ENCODE measurements at places on chromosomes 7 and 10. TPM values are rescaled to one million over a fixed set of nuclear protein-coding genes. Genes with fewer than 3 reads are reported as not detected.

- no peak for DNase-seq
- H3K36me3 ChIP-seq, result no peaks in the 10 kb centered on the region
These were observed 1.1 kb upstream of the GALNTL5 start for GRCh38 chr7:151954866-151955820.

DNA sequence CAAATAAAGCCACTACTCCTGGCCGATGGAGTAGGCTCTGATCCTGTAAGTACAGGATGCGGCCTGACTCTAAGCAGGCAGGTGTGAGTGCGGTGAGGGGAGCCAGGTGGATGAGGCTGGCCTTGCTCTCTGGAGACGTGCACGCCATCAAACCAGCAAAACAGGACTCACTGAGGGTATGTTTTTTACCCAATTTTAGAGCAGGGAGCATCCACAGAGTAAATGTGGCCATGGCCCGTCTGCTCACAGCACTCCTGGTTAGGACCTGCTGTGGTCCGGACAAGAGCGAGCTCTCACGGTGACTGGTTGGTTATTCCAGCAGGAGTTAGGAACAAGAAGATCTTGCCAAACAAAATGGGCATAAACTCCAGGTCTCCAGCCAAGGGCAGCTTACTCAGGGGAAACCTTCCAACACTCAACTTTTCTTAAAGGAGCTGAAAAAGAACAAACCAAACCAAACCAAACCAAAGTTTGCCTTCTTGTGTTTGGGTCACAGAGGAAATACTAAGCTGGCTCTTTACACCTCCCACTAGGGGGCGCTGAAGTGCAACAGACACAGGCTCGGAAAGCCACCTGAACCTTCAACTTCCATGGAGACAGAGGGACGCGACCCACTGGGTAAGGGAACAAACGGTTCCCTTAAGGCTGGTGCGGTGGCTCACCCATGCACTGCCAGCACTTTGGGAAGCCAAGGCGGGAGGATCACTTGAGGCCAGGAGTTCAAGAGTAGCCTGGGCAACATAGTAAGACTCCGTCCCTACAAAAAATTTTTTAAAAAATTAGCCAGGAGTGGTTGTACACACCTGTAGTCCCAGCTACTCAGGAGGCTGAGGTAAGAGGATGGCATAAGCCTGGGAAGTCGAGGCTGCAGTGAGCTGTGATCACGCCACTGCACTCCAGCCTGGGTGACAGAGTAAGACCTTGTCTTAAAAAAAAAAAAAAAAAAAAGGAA lies 122.4 kb downstream of the CLEC2L start:
- H3K36me3 ChIP-seq, result no peaks in the 10 kb centered on the region
- peaks cover 78% of the 10 kb centered on the region for H3K4me1 ChIP-seq
- no peak overlapping the region for H3K4me3 ChIP-seq
- H3K27ac ChIP-seq, result no peak overlapping the region

DNA sequence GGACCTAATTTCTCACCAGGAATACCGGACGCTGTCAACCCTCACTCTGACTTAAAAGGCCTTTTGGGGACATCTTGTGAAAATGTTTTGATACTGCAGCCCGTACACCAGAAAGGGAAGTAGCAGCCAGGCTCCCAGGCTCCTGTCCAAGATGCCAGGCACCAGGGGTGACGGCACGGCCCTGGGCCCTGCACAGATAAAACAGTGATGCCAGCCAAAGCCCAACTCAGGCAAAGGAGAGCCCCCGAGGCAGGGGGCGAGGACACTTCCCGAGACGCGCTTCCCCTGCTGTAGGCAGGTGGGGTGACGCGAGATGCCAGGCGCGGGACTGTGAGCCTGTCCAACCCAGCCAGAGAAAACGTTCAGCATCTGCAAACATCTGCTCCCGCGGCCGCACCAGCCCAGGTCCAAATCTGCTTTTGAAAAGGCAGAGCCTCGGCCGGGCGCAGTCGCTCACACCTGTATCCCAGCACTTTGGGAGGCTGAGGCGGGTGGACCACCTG lies 15.7 kb downstream of the ZFAND2A start:
- H3K27me3 ChIP-seq, result no peaks in the 10 kb centered on the region
- H3K27ac ChIP-seq, result no peak overlapping the region
- H3K4me1 ChIP-seq, result no peaks in the 10 kb centered on the region
- no peaks in the 10 kb centered on the region for H3K36me3 ChIP-seq
- H3K4me3 ChIP-seq, result no peak overlapping the region

DOCK1 gene
- 0.53 TPM for total RNA-seq

GRCh38 chr7:3404501-3404900 lies 103.4 kb downstream of the SDK1 start:
- H3K36me3 ChIP-seq, result no peaks in the 10 kb centered on the region
- no peak overlapping the region for H3K27ac ChIP-seq
- H3K27me3 ChIP-seq, result no peaks in the 10 kb centered on the region
- H3K4me3 ChIP-seq, result no peak overlapping the region
- DNase-seq, result no peak

DNA sequence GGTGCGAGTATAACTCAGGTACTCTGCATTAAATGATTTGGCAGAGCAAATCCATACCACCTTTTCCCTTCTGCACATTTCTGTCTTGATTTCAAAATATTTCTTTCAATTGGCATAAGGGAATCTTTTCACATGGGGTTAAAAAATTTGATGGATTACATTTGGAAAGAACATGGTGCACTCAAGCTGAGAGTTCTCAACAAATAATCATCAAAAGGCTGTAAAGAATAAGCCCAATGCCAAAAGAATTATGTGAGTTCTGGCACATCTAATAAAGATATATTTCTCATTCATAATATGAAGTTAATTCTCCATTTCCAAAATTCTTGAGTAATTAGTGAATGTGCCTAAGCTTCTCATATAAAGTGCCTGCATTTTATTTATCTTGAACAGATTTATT lies 223.1 kb downstream of the GPR37 start:
- no peak overlapping the region for H3K27ac ChIP-seq
- no peaks in the 10 kb centered on the region for H3K27me3 ChIP-seq
- H3K36me3 ChIP-seq, result no peaks in the 10 kb centered on the region
- no peaks in the 10 kb centered on the region for H3K4me1 ChIP-seq
- H3K4me3 ChIP-seq, result no peak overlapping the region
- DNase-seq, result no peak

DNA sequence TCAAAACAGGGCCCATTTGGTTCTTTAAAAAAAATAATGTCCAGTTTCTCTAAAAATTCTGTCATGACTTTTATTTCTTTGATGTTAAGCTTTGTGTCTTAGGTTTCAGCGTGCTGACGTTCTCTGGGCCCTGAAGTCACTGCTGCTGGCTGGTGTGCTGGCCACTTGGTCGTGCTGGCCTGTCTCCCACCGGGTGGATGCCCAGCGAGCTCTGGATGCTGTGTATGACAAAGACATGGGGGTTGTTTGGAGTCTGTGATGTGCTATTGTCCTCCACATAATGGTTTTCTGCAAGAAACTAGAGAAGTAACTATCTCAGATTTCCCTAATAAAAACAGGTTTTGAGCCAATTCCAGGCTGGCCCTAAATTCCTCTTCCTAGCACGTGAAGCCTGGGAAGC lies 9.5 kb upstream of the IDI2 start:
- H3K4me3 ChIP-seq, result no peak overlapping the region
- H3K27me3 ChIP-seq, result no peaks in the 10 kb centered on the region
- no peak for DNase-seq
- H3K36me3 ChIP-seq, result no peaks in the 10 kb centered on the region

PIP gene
- total RNA-seq, result not detected

GRCh38 chr7:77409005-77409738 lies 7.0 kb downstream of the GSAP start:
- no peak overlapping the region for H3K27ac ChIP-seq
- no peak for DNase-seq
- H3K27me3 ChIP-seq, result no peaks in the 10 kb centered on the region
- peaks cover under 1% of the 10 kb centered on the region for H3K36me3 ChIP-seq

ARHGAP22 gene
- total RNA-seq, result not detected

MRPL43 gene
- total RNA-seq, result 35.8 TPM

GIMAP5 gene
- total RNA-seq, result 212 TPM

DNA sequence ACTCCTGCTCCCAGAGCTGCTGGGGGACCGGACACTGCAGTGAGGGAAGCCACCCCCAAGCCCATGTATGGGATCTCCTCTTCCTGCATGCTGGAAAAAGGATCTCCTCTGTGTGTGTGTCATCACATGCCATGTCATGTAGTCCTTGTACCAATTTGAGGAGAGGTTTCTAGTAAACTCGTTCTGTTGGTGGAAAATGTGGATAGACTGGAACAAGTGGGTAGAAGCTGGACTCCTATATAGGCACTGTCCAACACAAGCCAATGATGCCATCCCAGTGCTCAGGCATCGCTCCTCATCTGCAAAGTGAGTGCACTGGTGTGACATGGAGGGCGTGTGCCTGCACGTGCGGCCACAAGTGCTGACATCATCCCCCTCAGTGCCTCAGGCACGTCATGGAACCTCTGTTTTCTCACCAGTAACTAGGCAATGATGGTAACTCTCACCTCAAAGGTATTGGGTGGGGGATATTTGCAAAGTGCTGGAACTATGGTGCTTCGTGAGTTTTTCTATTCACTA lies 19.3 kb downstream of the MYO1G start:
- no peak overlapping the region for H3K4me3 ChIP-seq
- H3K27ac ChIP-seq, result peak overlapping the region; percentile 57
- DNase-seq, result no peak
- no peaks in the 10 kb centered on the region for H3K27me3 ChIP-seq
- H3K4me1 ChIP-seq, result peaks cover 18% of the 10 kb centered on the region

DNA sequence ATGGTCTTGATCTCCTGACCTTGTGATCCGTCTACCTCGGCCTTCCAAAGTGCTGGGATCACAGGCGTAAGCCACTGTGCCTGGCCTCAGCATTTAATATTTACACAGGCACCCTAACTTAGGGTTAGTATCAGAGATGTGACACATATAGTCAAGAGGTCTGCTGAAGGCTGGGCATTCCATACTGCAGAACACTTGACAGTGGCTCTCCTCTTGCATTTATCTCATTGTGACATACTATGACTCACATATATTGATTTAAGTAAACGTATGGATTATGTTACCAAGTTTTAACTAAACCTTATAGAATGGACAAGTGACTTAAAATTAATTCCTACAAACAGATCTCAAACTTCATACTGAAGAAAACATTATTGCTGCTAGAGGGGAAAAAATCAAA lies 36.6 kb downstream of the BRAF start:
- H3K27me3 ChIP-seq, result no peaks in the 10 kb centered on the region
- H3K4me3 ChIP-seq, result no peak overlapping the region
- peaks cover 4% of the 10 kb centered on the region for H3K4me1 ChIP-seq
- H3K27ac ChIP-seq, result no peak overlapping the region
- no peak for DNase-seq
- no peaks in the 10 kb centered on the region for H3K36me3 ChIP-seq

- H3K4me1 ChIP-seq, result no peaks in the 10 kb centered on the region
- H3K4me3 ChIP-seq, result no peak overlapping the region
- no peaks in the 10 kb centered on the region for H3K27me3 ChIP-seq
- no peak for DNase-seq
These were observed 180.7 kb downstream of the CPEB3 start for GRCh38 chr10:92110039-92110794.

GRCh38 chr10:32239769-32240168 lies 107.2 kb downstream of the EPC1 start:
- no peak overlapping the region for H3K4me3 ChIP-seq
- no peaks in the 10 kb centered on the region for H3K4me1 ChIP-seq
- no peak overlapping the region for H3K27ac ChIP-seq
- H3K27me3 ChIP-seq, result no peaks in the 10 kb centered on the region
- no peak for DNase-seq

IDI2 gene
- not detected for total RNA-seq

DNA sequence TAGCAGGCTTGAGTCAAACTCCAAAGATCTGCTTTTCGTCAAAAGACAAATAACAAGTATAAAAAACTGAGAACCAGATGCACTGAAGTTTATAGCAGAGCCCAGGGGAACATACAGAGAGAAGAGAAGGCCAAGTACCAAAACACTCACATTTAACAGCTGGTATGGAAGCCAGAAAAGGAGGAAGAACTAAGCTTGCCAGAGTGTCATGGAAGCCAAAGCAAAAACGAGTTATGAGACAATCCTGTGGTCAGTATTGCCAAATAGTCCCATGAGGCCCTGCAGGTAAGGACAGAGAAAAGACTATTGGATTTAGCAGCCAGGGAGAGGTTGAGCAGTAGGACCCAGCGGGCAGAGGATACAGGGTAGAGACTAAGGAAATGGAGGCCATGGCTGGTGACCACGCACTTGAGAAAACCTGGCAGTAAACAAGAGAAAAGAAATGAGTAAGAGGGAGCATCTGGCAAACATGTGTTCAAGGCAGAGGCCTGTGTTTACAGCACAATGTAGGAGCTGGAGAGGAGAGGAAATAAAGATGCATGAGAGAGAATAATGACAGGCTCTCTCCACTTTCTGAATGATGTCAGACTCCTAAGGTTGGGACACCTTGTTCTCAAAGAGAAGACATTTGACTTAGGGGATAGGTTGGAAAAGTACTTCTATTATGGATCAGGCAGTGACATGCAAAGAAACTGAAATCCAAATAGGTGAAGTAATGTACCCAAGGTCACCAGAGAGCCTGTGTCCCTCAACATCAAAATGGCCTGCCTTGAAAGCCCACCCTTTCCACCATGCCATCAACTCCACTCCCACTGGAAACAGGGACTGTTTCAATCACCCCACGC lies 9.1 kb downstream of the CREB3L2 start:
- H3K27ac ChIP-seq, result no peak overlapping the region
- no peaks in the 10 kb centered on the region for H3K36me3 ChIP-seq
- no peak overlapping the region for H3K4me3 ChIP-seq
- H3K4me1 ChIP-seq, result no peaks in the 10 kb centered on the region
- H3K27me3 ChIP-seq, result no peaks in the 10 kb centered on the region
- no peak for DNase-seq

PTF1A gene
- not detected for total RNA-seq

- peak; percentile 55 for DNase-seq
- H3K4me1 ChIP-seq, result peaks cover 29% of the 10 kb centered on the region
These were observed 172.3 kb upstream of the ADO start for GRCh38 chr10:62632071-62632809.

GRCh38 chr10:131006458-131007256 lies 304.9 kb downstream of the TCERG1L start:
- no peak overlapping the region for H3K4me3 ChIP-seq
- no peak for DNase-seq
- no peaks in the 10 kb centered on the region for H3K4me1 ChIP-seq

DNA sequence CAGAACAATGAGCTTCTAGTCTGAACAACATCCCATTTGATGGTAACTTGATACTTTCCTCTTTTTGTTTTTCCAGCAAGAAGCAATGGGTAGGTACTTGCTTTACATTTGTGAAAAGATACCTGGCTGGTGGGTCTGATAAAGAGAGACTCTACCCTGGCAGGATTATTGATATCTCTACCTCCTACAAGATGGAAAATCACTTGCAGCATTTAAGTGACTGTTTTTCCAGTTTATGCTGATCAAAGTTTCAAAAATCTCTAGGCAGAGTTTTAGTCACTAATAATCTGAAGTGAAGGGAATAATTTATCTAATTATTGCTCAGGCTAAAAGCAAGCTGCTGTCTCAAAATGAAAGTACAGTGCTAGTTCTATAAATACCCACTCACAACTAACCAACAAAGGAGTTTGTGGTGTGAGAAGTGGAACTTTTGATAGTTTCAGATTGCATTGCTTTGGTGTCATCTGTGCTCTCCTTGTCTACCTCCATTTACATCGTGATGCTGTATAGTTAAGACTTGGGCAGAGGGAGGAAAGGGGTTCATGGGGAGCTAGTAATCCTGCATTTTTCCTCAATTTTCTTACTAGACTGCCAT lies 86.0 kb upstream of the ANKRD1 start:
- H3K36me3 ChIP-seq, result no peaks in the 10 kb centered on the region
- peak overlapping the region; percentile 7 for H3K4me3 ChIP-seq
- H3K4me1 ChIP-seq, result peaks cover 7% of the 10 kb centered on the region
- H3K27me3 ChIP-seq, result no peaks in the 10 kb centered on the region
- H3K27ac ChIP-seq, result peak overlapping the region; percentile 21

GRCh38 chr10:132892004-132892403 lies 50.4 kb downstream of the CFAP46 start:
- H3K27me3 ChIP-seq, result no peaks in the 10 kb centered on the region
- no peak for DNase-seq
- no peak overlapping the region for H3K27ac ChIP-seq
- no peaks in the 10 kb centered on the region for H3K4me1 ChIP-seq
- no peak overlapping the region for H3K4me3 ChIP-seq
- H3K36me3 ChIP-seq, result no peaks in the 10 kb centered on the region
